ENCODE measurements at places on chromosomes 13 and 19.

GRCh38 chr19:30647891-30648720 lies 275.9 kb downstream of the ZNF536 start:
- no peak for DNase-seq

GRCh38 chr13:105960326-105960725 lies 575.1 kb downstream of the EFNB2 start:
- no peak for DNase-seq

- DNase-seq, result no peak
Observed at GRCh38 chr13:99080131-99080530, 102.3 kb upstream of the DOCK9 start.

GRCh38 chr19:54230031-54230430 lies 7.2 kb upstream of the LILRB3 start:
- DNase-seq, result no peak

DNA sequence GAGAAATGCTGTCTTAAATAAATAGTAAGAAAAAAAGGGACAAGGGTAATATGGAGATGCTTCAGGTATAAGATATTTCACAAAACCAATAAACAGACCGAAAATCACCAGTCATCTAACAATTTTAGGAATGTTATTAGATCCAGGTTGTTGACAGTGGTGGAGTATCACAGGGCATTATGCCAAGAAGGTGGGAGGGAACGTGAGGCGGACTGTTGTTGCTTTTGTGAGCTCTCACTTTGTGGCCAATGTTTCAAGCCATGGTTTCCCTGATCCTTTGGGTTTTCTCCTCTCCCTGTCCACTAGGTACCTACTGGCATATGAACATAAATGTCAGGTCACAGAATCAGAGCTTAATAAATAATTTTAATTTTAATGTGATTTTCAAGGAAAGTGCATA lies 790.3 kb upstream of the SLITRK1 start:
- DNase-seq, result no peak

DNA sequence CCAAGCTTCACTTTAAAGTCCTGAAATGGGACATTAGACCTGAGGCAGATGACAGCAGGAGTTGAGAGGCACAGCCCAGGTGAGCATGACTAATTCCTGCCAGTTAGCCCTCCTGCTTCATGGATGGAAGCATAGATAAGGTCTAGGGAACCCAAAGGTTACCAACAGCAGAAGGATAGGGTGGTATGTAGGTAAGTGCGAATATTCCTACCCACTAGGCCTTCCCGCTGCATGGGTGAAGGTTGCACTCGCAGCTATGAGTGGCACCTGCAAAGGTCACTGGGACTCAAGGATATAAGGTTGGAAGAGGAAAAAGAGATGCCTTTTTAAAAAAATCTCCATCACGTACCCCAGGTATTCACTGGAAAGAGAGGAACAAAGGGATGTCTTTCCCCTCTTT lies 12.2 kb upstream of the MLLT1 start:
- DNase-seq, result no peak

DNA sequence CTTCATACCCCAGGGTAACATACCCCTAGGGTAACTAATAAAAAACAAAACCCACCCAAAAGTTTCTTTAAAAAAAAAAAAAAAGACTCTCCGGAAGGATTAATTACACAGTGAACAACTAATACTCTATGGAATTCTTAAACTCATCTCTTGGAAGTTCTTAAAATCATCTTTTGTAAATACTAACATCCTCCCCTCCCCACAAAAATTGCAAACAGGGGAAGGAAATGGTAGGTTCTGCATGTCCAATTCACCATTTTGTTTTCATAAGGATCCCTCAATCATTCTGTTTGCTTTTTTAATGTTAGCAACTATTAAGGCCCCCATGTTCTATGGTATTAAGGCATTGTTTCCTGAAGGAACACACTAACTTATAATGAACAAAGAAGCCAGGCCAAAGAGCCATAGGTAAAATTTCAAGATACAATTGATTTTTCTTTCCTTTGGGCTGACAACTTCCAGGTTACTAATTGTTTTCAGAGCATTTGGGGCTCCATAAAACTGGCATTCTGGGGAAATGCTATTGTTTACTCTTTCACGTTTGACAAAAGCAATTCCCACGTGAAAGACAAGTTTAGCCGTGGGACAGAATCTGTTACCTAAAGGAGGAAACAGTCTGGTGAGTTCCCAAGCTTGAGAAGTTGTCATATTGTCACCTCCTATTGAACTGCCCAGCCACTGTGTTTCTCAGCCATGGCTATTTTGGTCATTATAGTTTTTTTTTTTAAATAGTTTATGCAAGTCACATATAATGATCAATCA lies 107.0 kb downstream of the FLT1 start:
- no peak for DNase-seq

- peak; percentile 52 for DNase-seq
Observed at GRCh38 chr19:10390652-10391286, 10.4 kb upstream of the TYK2 start.

DNA sequence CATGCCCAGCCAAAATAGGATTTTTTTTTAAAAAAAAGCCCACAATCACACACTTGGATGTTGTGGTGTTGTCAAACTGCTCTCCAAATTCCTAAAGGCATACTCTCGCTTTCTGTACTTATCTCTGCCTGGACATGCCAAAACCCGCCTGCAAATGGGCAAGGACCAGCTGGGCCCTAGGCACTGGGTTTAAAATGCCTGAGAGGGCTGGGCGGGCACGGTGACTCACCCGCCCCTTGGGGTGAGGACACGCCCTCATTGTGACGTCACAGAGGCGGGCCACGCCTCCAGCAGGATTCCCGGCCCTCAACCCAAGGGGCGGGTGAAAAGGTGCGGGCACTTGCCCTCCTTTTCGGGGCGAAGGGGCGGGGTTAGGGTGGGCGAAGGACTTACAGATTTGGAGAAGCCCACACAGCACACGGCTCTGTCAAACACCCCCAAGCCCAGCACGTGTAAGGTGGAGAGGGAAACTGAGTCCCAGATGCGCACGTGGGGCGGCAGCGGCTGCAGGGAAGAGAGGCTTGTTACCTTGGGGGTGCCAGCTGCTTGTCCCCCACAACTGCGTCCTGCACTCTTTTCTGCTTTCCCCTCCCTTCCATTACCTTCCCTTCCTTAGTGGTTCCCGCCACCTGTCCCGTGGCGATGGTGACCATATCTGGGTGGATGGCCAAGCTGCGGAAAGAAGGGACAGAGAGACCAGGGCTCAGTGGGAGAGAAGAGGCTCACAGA lies 6.6 kb downstream of the EML2 start:
- peak; percentile 17 for DNase-seq

- DNase-seq, result no peak
Observed at GRCh38 chr13:46861959-46862358, 34.9 kb downstream of the HTR2A start.

GRCh38 chr19:37988758-37989635 lies 82.0 kb downstream of the SIPA1L3 start:
- DNase-seq, result no peak

DNA sequence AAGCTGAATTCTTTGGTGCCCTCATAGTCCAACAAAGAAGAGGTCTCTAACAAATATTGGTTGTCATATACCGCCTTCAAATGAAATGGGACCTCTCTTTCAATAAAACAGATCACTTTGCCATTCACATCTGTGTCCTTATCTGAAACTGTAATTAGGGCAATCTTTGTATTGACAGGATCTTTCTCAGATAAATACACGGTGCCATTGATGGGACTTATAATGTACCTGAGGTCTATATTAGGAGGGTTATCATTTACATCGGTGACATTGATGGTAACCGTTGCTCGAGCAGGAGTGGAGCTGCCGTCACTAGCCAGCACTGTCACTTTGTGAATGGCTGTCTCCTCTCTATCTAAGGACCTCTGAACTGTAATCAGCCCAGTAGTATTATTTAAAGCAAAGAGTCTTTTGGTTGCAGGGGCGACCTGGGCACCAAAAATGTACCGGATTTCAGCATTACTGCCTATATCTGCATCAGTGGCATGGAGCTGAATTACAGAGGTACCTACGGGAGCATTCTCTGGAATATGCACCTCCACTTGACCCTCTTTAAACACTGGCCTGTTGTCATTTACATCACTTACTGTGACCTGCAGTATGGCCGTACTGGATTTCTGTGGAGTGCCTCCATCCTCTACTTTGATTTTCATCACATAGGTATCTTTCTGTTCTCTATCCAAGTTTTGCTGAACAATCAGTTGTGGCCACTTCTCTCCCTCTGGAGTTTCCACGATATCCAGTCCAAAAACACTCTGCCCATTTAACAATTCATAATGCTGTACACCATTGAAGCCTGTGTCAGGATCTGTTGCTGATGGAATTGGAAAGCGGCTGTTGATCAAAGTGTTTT lies 2.8 kb downstream of the PCDH9 start:
- DNase-seq, result no peak

DNA sequence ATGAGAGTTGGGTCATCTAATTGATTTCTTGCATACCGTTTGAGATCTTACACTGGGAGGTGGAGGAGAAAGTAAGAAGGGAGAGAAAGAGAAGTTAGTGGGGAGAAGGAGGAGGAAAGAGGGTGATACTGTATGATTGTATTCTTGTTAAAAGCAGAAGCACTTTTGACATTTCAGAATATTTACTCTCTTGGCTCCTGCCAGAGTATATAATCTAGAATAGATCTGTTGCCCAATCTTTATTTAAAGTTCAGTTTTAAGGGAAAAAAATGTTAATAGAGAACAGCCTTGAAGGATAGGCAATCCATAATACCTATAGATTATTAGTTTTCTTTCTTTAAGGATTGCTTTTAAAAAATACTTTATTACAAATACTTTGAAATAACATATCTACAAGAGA lies 41.5 kb downstream of the PDS5B start:
- no peak for DNase-seq

DNA sequence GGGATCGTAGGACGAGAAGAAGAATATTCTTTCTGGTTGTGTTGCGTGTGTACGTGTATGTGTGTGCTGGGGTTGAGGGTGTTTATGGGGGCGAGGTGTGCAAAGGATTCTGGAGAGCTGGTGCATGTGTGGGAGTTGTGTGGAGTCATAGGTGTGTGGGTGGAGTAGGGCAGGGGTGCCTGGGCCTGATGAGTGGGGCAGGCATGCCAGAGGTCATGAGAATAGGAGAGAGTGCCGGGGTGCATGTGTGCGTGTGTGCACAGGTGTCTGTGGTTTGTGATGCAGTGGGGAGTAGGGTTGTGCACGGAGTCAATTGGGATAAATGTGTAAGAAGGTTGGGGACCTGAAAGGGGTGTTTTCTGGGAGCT lies 649 bp downstream of the TMEM91 start:
- peak; percentile 22 for DNase-seq

DNA sequence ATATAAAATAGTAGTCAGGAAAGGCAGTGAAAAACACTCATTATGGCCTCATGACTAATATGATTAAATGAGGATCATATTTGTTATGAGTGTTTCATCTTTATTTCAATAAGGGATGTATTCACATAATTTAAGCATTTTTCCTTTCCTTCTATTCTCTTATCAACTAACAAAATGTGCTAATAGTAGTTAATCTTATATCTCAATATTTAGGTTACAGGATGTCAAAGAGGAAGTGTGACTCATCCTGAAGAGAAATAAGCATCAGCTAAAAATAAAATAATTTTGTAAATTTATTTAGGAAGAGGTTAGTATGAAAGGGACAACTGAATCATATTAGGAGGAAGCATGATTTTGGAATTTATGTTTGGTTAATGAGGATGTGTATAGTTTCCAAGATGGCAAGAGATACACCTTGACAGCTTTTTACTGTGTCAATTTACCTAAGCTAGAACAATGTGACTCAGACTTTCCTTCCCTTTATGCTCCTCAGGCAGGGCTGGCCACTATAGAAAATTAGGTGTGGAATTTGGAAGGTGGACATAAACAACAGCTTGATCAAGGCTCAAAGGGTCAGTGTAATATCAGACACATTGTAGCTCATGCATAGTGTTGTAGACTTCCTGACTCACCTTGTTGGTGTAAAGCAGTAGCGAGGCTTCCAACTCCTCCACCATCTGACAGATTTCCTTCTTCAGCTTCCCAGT lies 172.7 kb downstream of the SLITRK1 start:
- no peak for DNase-seq

GRCh38 chr13:97134364-97135095 lies 87.6 kb upstream of the MBNL2 start:
- no peak for DNase-seq

DNA sequence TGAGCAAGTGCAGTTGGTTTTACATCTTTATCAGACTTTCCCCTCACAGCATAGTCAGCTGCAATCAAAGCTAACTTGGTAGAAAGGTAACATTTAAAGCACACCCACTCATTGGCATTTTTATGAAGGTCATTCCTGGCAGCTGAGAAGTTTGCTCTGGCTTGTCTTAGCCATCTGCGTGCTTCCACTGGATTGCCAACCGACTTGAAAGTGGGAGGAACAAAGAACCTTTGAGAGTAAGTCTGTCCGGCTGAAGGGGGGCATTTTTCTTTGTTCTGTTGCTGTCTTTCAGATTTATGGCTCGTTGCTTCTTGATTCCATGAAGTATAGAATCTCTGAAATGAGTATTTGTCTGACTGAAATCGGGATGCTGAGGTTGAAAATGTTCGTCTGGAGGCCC lies 103.1 kb downstream of the SACS start:
- no peak for DNase-seq

- no peak for DNase-seq
Observed at GRCh38 chr19:38799104-38799503, 10.1 kb downstream of the LGALS7B start.

- no peak for DNase-seq
Observed at GRCh38 chr13:44800626-44801025, 188.6 kb downstream of the NUFIP1 start.

DNA sequence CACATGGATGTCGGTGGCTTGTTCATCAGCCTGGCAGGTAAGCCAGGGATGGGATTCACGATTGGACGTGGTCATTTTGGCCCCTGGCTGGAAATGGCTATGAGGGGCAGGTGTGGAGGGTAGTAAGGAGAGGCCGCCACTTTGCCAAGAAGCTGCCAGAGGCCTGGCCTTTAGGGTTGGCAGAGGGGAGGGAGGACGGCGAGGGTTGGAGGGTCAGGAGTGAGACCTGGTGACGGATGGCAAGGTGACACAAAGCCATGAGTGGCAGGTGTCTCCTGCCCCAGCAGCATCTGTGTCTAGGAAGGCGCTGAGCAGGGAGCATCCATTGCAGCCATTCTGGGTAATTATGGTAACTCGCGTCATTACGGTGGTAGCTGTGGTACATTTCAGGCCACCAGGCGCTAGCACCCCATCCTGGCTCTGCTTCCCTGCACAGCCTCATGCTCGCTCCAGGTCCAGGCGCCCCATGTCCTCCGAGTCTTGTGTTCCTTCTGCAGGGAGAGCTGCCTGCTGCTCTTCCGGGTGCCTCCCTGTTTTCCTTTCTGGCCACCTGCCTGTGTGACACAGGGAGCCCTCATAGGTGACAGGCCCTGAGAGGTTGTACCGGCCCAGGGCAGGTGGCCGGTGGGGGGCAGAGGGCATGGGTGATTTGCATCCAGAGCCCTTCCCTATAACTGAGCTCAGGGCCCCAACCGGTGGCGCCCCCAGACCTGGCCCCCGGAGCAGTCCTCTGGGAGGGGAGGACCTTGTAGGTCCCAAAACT lies 4.2 kb downstream of the SSBP4 start:
- no peak for DNase-seq

GRCh38 chr13:68234274-68234673 lies 1004.1 kb upstream of the PCDH9 start:
- no peak for DNase-seq

DNA sequence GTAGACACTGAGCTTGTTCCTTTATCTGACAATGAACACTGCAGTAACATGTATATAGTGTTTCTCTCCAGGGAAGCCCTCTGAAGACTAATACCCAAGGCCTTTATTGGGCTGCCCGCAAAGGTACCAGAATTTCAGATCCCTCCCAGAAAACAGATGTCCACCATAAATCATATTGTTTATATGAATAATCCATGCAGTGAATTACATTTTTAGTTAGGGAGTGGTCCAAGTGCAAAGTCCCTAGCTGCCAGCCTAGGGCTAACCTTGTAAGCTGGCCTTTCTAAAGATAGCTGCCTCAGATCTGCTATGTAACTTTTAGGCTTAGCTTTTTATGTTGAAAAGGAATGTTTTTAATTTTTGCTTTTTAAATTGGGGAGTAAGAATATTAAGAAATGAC lies 44.7 kb downstream of the TDRD3 start:
- DNase-seq, result no peak

Measured in stimulated activated naive CD4-positive, alpha-beta T cell treated with Interleukin-2 at 50 U/mL for 16 hours (primary cell).